ENCODE measurements at places on chromosomes 4 and X.

- no peak for DNase-seq
These were observed 64.2 kb downstream of the SPINK2 start for GRCh38 chr4:56757261-56757746.

DNA sequence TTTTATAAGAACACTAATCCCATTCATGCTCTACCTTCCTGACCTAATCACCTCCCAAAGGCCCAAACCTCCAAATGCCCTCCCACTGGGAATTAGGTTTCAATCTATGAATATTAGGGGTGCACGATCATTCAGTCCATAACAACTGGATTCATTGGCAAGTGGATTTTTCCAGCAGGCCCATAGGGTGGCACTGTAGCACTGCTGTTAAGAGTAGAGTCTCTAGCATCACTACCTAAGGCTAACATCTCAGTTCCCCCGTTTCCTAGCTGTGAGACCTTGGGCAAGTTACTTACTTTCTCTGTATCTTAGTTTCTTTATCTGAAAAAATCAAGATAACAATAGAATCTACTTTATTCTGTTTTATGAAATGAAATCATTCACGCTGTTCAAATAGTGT is 315.8 kb downstream of the STIM2 start:
- DNase-seq: no peak

GRCh38 chrX:133926809-133927208 is 58.6 kb downstream of the GPC3 start:
- no peak for DNase-seq

- no peak for DNase-seq
These were observed 109.7 kb downstream of the AFAP1 start for GRCh38 chr4:7829652-7830580.

DNA sequence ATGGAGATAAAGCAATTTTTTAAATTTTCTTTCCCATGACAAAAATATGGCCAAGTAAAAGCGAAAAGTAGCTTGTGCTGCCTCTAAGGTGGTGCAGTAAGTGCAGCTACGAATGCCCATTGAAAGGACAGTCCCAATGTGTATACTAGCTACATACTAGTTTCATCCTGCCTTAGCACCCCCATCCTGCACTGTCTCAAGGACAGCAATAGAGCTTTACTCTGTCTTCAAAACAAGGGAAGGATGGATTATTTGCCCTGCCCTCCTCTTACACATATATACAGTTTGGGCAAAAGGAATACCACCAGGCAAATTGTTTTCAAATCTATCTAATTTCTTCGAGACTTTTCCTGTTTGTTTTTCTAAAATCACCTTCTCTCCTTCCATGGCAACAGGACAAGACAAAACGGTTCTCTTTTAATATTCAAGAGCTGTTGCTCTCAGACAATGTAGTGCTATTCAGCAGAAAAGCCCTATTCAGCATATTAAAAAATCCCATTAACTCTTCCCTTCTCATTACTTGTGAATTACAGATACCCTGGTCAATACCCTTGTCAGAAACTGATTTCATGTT is 75.1 kb upstream of the SLC7A11 start:
- no peak for DNase-seq

DNA sequence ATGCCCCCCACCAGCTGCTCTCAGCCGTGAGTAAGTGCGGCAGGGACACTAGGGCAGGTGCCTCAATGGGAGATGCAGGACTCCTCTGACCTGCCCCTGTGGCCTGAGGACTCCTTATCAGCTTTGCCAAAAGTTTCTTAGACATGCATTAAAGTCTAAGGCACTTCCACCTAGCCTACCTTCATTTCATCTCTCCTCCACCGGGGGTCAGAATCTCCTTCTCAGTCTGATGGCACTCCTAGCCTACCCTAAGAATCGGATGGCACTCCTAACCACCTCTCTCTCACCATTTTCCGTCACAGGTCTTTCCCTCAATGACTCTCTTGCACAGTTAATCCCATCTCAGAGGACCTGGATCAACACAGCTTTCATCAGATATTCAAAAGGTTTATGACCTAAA is 85.9 kb downstream of the OTC start:
- DNase-seq: no peak

DNA sequence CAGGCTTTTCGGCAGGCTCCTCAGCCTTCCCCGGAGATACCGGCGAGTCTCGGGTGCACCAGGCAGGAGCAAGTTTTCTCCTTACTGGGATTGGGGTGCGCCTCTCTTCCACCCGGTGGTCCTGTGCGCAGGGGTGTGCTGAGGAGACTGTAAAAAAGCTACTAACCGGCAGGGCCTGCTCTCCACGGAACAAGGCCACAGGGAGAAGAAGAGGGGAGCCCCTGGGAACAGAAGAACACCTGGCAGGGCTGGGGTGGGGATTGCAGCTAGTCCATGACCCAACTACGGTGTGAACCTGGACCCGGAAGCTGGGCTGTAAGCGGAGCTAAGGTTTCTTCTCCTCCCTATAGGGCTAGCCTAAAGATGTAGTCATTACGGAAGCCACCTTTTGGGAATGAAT is 17.7 kb upstream of the ZIC3 start:
- no peak for DNase-seq

- peak; percentile 42 for DNase-seq
These were observed at the start of gene CDK16 for GRCh38 chrX:47218280-47218919. Gene CDK16, plus strand, starts transcription at chrX:47218681. Its CDS starts 4,877 bp downstream, at chrX:47223558.

- no peak for DNase-seq
These were observed 73.3 kb downstream of the TMEM131L start for GRCh38 chr4:153539422-153539821.

- no peak for DNase-seq
These were observed 116.0 kb downstream of the SOWAHB start for GRCh38 chr4:76781698-76782595.

GRCh38 chr4:102114118-102114630 is 231.1 kb downstream of the SLC39A8 start:
- DNase-seq: no peak

GRCh38 chr4:183986971-183987946 is 82.2 kb downstream of the STOX2 start:
- peak; percentile 25 for DNase-seq

DNA sequence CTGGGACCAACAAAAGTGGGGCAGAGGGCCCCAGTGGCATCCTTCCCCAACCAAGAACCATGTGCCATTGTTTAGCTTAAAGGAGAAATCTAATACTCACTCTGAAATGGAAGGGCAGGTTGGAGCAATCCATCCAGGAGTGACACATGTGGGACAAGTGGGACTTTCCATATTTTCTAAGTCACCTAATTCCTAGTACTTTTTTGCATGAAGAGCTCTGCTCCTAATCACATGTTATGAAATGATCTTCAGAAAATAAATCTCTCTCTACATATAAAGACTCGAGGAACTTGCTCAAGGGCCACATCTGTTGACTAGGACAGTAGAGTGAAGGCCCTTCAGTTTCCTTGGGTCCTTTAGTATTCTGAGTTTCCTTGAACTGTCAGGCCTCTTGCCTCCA is 2.5 kb downstream of the CYBB start:
- no peak for DNase-seq

DNA sequence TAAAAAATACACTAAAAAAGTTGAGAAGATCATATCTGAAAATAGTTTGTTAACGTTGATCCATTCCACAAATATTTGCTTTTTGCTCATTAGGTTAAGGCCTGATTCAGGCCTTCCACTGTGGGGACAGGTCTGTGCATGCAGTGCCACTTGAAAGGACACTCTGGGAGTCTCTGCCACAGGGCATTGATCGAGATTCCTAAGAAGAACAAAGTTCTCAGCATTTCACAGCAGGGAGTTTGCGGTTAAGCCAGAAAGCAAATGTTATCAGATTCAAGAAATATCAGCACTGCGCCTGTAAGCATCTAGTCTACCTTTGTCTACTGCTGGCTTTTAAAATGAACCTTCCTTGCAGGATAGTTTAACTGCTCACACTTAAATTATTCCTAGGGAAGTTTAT is 62.2 kb upstream of the TNIP3 start:
- no peak for DNase-seq

GRCh38 chr4:56320293-56320692 is 67.0 kb downstream of the AASDH start:
- DNase-seq: no peak

DNA sequence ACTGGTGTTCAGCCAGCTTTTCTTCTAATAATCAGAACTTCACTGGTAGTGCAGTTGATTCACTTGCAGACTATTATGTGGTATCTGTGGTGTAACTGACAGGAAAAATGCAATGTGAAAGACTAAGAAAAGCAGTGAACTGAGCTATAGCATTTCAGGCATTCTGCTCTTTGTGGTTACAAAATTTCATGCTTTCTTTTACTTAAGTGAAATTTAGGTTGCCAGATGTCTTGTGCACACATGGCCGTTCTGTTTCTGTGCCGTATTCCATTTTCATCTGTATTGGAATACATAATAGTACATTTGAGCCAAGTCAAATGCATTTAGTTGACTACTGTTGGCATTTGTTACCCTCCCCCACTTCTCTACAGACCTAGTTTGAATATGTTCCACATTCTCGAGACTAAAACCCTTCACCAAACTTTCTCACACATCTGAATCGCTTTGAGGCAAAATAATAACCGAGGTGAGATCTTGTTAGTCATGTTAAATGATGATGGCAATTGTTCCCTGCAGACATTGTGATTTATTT is 8.2 kb downstream of the RTL3 start:
- no peak for DNase-seq

- no peak for DNase-seq
These were observed 24.9 kb upstream of the HGFAC start for GRCh38 chr4:3416821-3417221.

- DNase-seq: no peak
These were observed 88.6 kb downstream of the APBB2 start for GRCh38 chr4:41125558-41126311.

GRCh38 chr4:127055357-127055756 is 577.4 kb upstream of the INTU start:
- no peak for DNase-seq

GRCh38 chr4:145539671-145540070 is 58.0 kb downstream of the SMAD1 start:
- no peak for DNase-seq

- no peak for DNase-seq
These were observed 176.4 kb downstream of the NLGN4X start for GRCh38 chrX:6052111-6052745.

DNA sequence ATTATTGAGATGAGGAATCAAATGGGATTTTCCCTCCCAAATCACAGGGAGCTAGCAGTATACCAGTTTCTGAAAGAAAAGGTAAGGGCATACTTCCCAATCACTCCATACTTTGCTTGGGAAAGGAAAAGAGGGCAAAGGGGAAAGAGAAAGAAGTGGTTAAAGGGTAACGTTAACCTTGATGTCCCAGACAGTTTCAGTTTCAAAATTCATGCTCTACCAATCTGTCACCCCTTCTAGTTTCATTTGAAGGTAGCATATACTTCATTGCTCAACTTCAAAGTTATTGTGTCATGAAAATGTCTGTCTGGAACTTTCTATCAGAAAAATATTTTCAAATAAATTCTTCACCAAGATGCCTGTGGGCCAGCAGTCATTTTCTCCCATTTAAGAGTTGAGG is 16.0 kb downstream of the TNMD start:
- DNase-seq: no peak

DNA sequence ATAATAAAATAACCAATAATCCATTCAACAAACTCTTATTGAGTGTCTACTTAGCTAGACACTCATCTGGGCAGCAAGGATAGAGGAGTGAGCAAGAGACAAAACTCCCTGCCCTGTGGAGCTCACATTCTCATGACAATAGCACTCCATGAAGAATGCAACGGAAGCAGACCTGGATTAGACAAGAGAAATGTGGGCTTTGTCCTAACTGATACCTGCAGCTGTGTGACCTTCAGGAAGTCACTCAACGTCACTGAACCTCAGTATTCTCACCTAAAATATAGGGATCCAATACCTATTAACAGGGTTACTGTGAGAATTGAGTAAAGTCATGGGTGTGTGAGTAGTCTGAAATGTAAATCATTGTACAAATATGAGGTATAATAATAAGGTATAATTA is 61.2 kb downstream of the NDNF start:
- DNase-seq: no peak

GRCh38 chr4:67475155-67475554 is 70.1 kb downstream of the CENPC start:
- DNase-seq: no peak

DNA sequence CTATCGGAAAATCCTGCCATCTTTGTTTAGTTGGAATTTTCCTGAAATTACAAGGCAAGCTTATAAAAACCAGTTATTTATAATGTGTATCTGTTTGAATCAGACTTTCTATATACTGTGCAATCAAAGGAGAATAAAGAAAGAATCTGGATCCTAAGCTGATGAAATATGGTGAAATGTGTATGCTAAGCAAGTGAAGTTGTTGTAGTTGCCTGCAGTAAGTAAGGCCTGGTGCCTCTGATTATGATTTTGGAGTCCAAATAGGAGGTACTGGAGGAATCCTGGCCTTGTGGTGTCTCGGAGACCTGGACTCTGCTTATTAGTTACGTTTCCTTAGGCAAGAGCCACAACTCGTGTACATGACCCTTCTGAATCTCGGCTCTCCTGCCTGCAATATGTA is 13.1 kb upstream of the FREM3 start:
- DNase-seq: no peak

DNA sequence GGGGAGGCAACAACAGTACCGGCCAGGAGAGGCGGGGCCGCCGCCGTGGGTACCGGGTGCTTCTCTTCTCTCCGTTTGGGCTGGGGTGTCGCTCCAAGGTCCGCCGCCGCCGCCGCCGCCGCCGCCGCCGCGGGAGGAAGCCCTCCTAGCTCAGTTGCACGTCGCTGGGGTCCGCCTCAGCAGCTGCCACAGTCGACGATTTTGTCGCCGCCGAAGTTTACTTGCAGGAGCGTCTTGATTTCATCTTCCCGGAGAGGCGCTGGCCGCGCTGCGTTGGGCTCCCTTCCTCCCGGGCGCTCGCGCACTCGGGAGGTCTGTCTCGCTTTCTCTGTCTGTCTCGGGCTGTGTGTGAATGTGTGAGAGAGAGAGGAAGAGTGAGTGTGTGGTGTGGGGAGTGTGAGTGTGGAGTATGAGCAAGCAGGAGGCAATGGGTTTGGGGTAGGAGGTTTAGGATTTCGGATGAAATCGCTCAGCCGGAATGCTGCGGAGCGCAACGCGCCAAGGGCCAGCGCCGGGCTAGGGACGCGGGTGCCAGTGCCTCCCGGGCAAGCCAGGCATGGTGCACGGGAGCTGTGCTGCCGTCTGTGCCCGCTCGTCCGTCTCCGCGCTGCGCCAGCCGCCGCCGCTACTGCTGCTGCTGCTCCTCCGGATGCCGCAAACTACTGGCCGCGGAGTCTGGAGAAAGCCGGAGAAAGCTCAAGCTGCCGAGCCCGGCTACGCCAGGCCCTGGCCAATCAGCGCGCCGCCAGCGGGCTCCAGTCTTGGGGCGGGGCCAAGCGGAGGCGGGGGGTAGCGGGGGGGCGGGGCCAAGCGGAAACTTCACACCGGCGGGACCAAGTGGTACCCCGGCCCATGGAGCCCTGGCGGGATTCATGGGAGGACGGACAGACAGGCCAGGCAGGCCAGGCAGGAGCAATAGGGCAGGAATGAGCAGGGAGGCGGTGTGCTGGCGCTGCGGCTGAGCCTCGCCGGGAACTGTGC is at the start of gene PCDH19:
Gene PCDH19, minus strand, starts transcription at position 664 of the 981 bp plus-strand sequence. CDS start 1,676 bp downstream, outside the sequence.
- DNase-seq: peak; percentile 27

DNA sequence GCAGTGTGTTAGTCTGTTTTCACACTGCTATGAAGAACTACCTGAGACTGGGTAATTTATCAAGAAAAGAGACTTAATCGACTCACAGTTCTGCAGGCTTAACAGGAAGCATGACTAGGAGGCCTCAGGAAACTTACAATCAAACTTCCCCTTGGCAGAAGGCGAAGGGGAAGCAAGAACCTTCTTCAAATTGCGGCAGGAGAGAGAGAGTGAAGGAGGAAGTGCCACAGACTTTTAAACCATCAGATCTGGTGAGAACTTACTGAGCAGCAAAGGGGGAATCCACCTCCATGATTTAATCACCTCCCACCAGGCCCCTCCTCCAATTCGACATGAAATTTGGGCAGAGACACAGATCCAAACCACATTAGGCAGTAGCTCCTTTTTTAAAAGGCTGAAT is 59.2 kb upstream of the LEF1 start:
- no peak for DNase-seq

Measured in tibial nerve (tissue), 4 donors.